ENCODE measurements at places on chromosomes 2 and 18.

DNA sequence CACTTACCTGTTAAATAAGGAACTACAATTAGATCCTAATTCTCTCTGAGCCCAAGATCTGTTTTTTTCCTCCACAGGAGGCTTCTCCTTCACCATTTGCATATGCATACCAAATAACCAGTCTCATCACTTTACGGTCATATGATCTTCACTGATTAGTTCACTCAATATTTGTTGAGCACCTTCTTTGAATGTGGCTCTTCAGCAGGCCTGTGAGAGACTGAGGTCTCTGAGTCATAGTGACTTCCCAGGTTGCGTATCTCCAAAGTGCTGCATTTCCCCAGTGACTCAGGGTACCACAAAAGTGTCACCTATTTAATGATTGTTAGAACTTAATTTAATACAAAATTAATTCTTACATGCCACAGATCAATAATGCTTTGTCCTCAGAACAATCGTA is 108.8 kb upstream of the TRIB2 start:
- DNase-seq = no peak

- DNase-seq = no peak
Observed at GRCh38 chr2:222982010-222982908, 69.7 kb upstream of the KCNE4 start.

GRCh38 chr2:82675186-82675585 is 1783.9 kb downstream of the SUCLG1 start:
- no peak for DNase-seq

DNA sequence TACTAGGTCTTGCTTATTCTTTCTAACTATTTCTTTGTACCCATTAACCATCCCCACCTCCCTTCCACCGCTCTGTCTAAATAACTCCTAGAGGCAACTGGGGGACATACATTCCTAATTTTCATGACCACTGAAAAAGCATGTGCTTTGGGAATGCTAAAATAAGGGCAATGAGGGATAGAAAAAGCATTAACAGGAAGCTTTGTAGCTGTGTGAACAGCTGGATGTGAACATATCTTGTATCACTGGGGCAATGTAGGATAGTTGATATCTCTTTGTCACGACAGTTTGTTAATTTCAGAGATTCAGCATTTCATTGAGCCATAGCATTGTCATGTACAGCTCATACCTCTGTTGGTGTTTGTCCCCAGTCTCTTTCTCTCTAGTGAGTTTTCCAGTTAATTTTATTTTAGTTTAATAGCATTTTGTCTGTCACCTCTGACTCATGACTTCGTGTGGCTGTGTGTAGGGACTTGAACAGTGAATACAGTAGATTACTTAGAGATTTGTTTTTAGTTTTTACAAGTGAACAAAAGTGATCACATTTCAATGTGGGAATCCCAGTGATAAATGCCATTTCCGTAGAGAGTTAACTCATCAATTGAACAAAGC is 230.3 kb upstream of the NRP2 start:
- DNase-seq = no peak

- DNase-seq = no peak
Observed at GRCh38 chr18:72201032-72201431, 343.1 kb downstream of the CBLN2 start.

- DNase-seq = peak; percentile 63
Observed at GRCh38 chr2:191935247-191935646, 88.4 kb upstream of the CAVIN2 start.

GRCh38 chr18:2518473-2518872 is 52.8 kb downstream of the METTL4 start:
- DNase-seq = no peak

DNA sequence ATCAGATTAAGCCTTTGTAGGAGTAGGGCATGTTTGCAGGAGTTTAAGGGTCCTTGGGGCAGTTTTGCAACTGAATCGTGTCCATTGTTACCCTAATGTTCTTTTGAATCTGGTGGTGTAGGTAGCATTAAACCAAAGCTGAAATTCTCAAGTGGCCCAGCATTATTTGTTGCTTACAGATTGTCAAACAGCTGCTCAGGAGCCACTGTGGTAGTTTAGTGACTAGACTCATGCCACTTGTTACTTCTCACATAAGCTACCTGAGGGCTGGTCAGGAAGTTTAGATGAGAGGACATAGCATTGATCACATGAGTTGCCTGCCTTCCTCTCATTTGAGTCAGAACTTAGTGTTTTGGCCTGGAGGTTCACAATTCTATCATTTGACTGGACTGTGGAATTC is 157.6 kb downstream of the HAUS1 start:
- DNase-seq = no peak

DNA sequence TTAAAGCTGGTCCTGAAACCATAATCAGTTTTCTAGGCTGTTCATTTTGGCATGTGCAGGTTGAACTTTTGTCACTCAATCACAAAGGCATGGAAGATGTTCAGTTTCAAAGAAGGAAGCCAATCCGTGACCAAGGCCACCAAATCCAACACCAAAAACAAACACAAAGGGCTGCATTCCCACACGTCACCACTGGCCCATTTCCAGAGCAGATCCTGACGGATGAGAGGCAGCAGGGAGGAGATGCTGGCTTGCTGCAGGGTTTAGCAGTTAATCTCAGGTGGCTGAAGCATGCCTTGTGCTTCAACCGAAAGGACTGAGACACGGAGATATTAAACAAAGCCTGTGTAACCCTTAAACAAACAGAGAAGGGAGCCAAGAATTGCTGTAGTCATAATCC is 191.9 kb upstream of the CTAGE1 start:
- DNase-seq = no peak

- DNase-seq = no peak
Observed at GRCh38 chr18:76620321-76621170, 125.5 kb upstream of the ZNF516 start.

DNA sequence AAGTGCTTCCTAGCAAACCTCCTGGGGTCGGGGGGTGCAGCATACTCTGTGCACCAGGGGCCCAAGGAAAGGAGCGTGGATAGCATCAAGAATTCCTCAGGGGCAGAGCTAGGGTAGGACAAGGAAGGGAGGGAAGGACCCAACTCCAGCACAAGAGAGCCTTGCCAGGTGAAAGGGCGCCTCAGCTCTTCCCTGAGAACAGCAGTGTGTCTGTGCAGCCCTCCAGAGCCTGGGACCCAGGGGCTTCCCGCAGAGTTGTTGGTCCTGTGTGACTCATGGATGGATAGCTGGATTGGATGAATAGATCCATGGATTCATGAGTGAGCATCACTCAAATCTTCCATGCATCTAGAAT is 175.4 kb downstream of the SMAD2 start:
- DNase-seq = no peak

DNA sequence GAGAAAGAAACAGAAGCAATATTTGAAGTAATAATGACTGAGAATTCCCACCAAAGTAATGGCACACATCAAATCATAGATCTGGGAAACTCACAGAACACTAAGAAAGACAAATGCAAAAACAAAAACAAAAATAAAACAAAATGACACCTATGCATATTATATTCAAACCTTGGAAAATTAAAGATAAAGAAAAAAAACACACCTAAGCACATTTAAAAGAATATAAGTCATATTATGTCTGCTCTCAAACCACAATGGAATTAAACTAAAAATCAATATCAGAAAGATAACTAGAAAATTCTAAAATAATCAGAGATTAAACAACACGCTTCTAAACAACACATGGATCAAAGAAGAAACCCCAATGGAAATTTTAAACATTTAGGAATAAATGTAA is 59.7 kb upstream of the GALNT5 start:
- no peak for DNase-seq

GRCh38 chr2:220157312-220157711 is 529.9 kb downstream of the SLC4A3 start:
- DNase-seq = no peak

GRCh38 chr2:109139865-109140396 is 10.9 kb downstream of the SH3RF3 start:
- no peak for DNase-seq

DNA sequence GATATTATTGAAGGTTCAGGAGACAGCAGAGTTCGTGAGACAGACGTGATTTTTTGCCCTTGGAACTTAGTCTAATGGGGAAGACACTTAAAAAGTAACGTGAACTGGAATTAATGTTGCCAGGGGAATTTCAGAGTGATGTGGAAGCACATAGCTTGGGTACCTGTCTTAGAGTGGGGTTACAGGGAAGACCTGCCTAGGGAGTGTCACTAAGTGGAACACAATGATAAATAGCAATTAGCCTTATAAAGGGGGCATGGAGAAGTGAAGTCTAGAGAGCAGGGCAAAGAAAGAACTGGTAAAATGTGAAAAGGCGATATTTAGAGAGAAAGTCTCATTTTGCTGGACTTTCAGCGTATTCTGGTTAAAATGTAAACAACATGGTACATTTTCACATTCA is 306.0 kb upstream of the TCF4 start:
- no peak for DNase-seq

GRCh38 chr2:10477443-10478297 is 29.5 kb upstream of the ODC1 start:
- DNase-seq = no peak

GRCh38 chr2:149625671-149626070 is 38.1 kb upstream of the MMADHC start:
- no peak for DNase-seq

DNA sequence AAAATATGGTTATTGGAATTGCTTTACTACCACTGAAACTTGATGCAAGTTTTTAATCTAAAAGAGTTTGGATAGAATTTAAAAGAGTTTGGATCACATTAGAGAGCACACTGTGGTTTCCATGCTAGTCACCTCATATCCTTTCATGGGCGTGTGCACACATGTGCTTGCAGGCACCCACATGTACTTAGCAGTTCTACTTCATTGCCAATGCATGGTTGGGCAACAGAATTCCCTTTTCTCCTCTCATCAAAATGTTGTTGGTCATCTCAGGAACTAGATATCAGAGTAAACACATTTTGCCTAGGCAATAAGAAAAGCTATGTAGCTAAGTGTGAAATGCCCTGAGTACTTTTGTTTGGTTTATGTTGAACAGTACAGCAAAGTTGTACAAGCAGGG is 254.1 kb upstream of the RASGRP3 start:
- DNase-seq = no peak
